Caudate nucleus (tissue), 63 donors: ENCODE measurements at places on chromosomes 4 and X.

GRCh38 chr4:127469542-127469941, 163.2 kb upstream of the INTU start:
- DNase-seq, result no peak

DNA sequence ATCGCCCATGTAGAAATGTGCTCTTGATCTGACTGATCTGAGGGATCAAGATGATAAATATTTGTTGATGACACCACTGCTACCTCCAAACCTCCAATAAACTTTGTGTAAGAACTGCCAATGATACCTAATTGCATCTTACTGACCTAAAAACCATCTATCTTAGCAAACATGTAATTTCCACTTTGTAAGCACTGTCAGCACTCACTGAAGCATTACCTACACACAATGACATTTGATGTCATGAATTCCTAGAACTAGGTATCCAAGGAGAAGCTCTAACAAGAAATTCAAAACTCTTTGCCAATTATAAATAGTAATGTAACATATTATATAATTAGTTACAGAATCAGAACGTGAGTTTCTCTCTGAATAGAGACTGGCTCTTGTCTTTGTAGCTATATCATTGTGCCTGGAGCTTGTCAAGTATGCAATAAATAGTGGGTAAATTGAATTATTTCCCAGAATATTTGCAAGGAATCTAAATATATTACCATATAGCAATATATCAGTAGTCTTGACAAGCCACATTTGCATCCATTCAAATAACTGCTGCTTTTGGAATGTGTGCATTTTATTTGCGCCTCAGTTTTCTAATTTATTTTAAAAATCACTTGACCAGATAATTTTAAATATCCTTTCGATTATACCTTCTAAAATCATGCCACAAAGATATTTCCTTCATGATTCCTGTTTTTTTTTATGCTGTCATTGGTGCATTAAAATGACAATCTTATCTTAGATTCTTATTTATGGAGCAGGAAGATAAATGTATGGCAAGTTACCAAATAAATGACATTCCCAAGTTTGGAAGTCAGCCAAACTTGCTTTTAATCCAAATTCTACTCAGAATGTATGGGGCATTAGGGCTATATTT, 232.3 kb upstream of the NEIL3 start:
- no peak for DNase-seq

GRCh38 chrX:83759872-83760271, 101.1 kb upstream of the CYLC1 start:
- no peak for DNase-seq

- DNase-seq, result no peak
Measured at GRCh38 chr4:2790583-2791517, 2.0 kb upstream of the SH3BP2 start.

DNA sequence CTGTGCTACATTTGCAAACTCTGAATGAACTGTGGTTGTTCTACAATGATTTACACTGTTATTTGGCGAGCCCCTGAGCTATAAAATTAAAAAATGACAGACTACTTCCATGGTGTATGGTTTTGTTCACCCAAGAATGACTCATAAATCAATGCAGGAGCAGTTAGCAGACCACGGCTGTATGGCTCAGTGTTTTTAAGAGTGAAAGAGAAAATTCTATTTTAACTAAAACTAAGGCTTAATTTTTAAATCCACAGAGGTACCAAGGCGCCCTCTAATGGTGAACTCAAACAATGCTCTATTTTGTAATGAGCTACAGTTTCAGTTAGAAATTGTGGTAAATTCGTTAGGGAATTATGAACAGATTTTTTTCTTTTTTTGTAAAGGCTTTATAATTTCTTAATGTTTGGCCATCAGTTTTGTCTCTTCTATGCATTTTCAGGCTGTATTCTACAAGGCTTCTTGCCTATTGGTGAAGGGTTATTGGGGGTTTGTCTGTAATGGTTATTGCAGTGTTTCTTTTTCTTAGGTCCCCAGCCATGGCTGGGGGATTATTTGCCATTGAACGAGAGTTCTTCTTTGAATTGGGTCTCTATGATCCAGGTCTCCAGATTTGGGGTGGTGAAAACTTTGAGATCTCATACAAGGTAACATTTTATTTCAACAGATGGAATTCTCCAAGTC, 32.5 kb downstream of the HMGB2 start:
- DNase-seq, result no peak

DNA sequence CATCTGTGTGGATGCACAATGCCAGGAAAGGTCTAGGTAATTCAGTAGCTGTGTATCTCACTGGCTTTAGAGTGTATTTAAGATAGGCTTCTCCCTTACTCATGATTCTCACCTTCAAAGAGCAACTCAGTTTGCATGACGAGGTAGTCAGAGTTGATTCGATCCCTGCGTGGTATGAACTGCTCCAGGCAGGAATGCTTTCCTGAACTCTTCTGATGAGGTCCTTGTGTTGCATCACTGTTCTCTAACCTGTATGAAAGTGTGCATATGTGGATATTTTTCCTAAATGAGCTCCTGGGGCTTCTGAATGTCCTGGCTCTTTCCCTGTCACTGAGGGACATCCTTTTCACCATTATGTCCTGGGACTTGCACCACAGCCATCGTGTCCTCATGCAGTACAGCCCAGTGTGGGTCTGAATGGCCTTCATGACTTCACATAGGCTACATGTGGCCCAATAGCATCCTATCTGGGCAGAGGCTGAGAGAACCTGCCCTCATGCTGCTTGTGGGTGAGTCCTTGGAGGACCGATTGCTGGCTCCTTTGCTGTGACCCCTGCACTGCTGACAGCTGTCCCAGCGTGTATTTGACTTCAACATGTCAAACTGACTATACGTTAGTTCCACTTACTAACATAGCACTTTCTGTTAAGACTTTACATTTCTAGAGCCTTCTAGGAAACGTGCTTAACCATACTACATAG, 65.3 kb upstream of the WDR1 start:
- no peak for DNase-seq

DNA sequence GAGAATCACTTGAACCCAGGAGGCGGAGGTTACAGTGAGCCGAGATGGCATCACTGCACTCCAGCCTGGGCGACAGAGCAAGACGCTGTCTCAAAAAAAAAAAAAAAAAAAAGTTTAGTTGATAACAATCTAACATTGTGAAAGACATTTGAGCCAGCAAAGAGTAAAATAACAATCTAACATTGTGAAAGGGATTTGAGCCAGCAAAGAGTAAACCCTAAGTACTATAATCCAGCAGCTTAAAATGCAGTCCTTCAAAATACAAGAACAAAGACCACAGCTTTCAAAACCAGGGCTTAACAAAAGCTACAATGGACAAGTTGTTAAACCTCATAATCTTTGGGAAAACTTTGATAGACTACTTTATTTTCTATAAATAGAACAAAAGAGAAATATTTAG, 16.9 kb downstream of the MFAP3L start:
- no peak for DNase-seq

- no peak for DNase-seq
Measured at GRCh38 chrX:124125471-124125870, 164.0 kb downstream of the STAG2 start.

GRCh38 chr4:169128902-169129301, 118.8 kb upstream of the CBR4 start:
- no peak for DNase-seq
